ENCODE measurements at places on chromosomes 5 and 9.
A peak's percentile ranks its signal among the peaks of the same experiment; 100 is the strongest.

GRCh38 chr9:134776080-134776796 lies 104.4 kb upstream of the FCN2 start:
- no peak for DNase-seq

DNA sequence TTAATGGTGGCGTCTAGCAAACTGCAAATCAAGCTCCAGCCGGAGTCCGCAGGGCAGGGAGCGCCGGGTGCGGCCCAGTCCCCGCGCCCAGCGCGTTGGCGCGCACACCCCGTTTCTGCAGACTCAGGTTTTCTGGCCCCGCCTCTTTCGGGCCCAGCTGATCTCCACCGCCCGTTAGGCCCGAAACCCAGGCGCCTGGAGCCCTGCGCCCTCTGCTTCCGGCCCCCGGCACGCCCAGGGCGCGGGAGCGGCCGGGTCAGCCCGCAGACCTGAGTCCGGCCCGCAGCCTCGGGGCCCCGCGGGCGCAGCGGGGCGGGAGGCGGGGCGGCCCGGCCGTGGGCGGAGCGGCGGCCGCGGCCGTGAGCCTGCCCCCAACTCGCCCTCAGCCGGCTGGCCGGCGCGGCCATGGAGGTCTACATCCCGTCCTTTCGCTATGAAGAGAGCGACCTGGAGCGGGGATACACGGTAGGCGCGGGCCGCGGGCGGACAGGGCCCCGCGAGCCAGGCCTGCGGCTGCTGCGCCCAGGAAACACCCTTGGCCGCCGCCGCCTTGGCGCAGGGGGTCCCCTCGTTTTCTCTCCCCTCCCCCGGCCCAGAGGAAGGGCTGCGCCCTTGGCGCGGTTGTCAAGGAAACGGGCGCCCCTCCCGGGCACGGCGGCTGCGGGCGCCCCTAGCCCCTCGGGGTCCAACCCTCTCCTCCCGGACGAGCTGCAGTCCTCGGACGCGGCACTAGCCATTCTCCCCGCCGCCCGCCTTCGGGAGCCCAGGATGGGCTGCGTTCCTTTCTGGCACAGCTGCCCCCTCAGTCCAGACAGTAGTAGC lies at the start of gene SNX24:
SNX24 (plus strand) TSS at position 385 of the 822 bp plus-strand sequence; CDS start at position 406, 21 bp downstream.
- DNase-seq: peak; percentile 89

GRCh38 chr5:77632526-77633206 lies 5.8 kb downstream of the OTP start:
- DNase-seq: no peak

DNA sequence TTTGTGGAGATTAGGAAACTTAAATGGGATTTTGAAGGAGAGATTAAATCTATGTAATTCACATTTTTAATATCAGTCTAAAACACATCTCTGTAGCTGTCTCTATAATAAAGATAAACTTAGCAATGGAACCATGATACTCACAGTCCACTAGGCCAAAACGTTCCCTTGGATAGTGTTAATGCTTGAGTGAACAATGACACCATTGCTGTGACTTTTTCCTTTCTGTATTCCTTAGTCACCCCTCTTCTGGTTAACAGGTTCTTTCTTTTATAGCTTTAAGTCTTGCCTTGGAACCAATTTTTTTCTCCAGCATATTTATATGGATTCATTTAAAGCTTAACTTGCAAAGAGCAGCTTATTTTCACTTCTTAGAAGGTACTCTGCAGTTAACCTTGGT lies 63.3 kb downstream of the INSL6 start:
- DNase-seq: no peak

GRCh38 chr5:139903795-139904565 lies 108.4 kb downstream of the PSD2 start:
- peak; percentile 55 for DNase-seq

DNA sequence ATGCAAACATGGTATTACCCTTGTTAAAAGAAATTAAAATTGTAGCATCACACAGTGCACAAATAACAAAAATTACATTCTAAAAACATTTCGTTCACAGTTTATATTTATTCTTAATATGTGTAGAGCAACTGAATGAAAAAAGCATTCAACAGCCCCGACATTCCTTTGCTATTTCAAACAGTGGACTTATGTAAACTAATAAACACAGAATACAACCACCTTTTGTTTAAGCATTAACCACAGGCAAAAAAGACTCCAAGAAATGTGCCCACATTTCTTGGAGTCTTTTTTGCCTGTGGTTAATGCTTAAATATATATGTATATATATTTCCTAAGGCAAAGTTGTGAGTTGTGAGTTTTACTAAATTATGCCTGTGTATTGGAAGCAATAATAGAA lies 532.5 kb upstream of the DAP start:
- no peak for DNase-seq

DNA sequence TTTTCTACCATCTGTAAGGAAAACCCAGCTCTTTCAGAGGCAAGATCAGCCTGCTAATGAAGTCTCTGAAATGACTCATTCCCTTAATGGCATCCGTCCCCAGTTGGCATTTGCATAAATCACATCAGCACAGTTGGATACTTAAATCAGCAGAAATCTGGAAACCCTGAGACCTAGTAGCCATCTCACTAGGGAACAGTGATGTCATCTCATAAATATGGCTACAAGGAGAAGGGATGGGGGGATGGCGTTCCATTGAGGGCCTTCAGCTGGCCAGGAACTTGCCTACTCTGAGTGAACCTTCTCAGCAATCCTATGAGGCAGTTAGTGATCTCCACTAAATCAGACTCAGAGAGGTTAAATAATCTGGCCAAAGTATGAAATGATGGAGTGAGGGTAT lies 81.8 kb downstream of the CMYA5 start:
- no peak for DNase-seq

DNA sequence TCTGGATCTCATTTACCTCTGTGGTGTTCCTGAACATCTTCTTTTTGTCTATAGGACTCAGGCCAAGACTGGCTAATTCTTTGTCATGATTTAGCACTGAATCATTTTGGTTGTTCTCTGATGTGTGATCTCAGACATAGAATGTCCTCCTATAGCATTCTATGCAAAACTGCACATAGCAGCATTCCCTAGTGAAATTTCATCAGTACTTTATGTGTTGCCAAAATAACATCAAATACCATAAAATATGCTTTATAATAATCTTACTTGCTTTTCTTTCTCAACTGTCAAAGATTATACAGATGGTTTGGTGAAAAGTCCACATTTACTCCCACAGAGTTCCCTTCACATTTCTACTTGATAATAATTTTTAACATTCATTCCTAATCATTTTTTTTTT lies 115.7 kb upstream of the MPDZ start:
- DNase-seq: no peak

GRCh38 chr5:163614787-163615186 lies 109.4 kb downstream of the MAT2B start:
- no peak for DNase-seq

DNA sequence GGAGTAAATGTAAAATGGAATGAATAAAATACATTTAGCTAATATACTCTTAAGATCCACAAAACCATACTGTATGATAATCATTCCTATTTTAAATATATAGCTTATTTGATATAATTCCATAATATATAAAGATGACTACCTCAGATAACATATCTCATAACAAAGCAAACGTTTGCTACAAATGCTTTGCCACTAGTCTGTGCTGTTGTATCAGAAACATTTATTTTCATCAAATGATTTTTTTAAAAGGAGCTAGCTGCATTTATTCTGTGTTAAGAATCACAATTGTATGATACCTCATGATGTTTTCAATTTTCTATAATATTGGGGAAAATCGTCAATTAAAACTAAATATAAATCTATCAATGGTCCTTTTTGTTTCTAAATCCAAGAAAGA lies 567.2 kb downstream of the PTPRD start:
- DNase-seq: no peak

- DNase-seq: no peak
These were observed 191.8 kb downstream of the ESM1 start for GRCh38 chr5:54793468-54794134.

DNA sequence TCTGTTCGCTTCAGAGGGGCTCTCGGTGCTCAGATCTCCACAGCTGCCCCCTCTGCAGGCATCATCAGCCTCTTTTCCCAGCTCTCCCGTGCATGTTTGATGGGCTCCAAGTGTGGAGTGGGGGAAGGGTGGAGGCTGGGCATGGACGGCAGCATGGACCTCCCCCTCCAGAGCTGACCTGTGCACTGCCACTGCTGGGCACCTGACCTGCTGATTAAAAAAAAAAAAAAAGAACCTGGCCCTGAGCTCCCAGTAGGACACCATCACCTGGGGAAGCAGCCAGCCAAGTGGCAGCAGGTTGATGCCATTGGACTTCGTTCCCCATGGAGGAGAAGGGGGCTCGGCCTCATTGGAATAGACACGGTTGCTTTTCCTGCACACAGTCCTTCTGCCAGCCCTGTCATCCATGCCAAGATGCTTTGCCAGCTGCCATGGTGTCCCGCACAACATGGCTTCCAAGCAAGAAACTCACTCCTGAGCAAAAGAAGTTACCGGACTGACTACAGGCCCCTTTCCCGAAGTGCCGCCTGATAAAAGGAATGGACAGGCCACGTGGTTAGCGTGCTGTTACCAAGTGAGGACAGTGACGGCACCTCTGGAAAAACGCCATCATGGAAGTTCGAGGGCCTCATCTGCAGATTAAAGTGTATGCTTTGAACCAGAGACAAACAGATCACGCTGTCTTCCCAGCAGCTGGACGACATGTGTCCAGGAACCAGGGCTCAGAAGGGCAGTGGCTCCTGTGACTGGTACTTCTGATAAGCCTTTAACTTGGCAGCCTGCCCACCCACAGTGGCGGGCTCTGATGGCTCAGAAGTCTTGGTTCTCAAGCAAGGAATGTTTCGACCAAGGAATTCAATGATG lies 14.7 kb upstream of the BRD3OS start:
- no peak for DNase-seq

- DNase-seq: no peak
These were observed 241.4 kb downstream of the FSTL4 start for GRCh38 chr5:133370904-133371303.

- DNase-seq: no peak
These were observed 52.3 kb upstream of the EGFL7 start for GRCh38 chr9:136610426-136610825.

- no peak for DNase-seq
These were observed 26.8 kb upstream of the GARNL3 start for GRCh38 chr9:127237801-127238200.

DNA sequence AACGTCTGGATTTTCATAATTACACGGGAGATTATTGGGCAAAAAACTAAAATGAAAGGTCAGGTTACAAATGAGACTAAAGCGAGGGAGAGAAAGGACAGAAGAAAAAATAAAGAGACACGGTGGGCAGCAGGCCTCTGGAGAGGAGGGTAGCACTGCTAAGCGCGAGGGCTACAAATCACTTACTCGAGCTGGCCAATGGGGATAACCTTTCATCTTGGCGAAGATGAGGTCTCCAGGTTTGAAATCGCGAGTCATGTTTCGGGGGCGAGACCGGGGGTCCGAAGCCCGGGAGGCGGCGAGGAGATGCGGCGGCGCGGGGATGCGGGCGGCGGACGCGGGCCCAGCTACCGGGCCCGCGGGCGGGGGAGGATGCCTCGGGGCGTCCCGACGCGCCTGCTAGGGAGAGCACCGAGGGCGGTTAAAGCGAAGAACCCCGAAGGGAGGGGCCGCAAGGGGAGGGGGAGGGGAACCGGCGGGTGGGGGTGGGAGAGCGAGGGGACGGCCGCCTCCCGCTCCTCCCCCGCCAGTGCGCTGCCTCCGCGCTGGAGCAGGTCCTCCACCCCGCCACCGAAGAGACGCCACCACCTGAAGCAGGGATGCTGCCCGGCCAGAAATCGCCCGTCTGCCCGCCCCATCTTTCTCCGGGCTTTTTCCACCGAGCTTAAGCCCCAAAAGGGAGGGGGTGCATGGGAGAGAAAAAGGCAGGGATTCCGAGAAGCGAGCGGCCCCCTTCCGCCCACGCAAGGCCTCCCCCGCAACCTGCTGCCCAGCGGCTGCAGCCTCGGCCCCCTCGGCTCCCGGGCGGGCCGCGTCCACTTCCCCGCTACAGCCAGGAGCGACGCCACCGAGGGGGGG lies 610 bp downstream of the PSIP1 start:
- peak; percentile 69 for DNase-seq

DNA sequence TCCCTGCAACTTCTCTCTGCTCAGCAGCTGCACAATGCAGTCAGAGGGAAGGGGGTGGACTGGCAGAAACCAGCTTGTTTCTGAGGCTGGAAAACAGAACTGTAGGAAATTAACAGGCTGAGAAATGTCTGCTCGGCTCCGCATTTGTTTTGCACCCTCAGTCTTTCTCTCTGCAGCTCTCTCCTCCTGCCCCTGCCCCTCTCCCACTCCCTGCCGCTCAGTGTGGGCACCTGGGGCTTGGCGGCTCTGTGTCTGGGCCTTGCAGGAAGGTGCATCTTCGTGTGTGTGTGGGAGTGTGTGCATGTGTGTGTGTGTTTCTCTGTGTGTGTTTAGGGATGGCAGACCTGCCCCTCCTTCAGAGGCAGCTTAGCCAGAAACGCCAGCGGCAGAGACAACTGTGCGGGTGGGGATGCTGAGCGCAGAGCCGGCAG lies 53.0 kb downstream of the PCDH1 start:
- DNase-seq: no peak

DNA sequence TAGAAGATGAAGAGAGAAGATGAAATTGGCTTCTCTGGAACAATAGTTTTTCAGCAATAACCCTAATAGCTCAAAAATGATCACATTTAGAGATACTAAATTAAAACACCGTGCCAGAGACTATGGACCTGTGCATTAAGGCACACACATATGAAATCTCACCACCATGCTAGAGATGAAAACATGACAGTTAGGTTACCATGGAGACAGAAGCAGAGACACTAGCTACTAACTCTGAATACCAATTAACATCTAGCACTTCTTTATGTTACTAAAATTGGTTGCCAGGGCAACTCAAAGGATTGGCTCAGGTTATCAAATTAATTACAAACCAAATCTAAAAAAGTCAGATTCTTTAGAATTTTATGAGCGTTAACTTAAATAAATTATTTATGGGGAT lies 337.7 kb downstream of the PLK2 start:
- DNase-seq: no peak

DNA sequence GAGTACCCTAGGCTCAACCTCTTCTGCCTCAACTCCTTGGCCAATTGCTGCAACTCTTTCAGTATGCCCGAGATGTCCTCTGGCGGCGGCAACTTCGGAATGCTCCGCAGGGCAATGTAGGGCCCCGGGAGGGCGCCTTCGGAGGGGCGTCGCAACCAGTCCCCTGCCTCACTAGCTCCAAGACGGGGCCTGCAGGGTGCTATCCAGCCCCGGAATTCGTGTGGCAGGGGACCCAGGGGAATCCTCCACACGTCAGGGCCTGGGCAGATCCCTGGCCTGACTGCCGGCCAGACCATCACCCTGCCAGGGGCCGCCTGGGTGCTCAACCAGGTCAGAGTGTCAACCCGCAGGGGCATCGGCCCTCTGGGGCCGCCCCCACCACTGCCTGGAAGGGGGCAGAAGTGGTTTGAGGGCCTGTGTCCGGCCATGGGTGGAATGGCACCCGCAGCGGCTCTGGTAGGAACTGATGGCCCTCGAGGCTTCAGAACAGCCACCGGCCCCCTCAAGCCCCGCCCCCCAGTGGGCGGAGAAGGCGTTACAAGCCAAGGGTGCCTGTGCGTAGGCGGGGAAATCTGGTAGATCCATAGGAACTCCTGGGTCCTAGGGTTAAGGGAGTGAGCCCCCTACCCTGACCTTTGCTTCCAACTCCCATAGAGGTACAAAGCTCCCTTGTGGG lies at the start of gene POU5F2:
POU5F2 (minus strand) TSS at position 465 of the 676 bp plus-strand sequence; CDS start at position 428, 37 bp downstream.
- no peak for DNase-seq
